ENCODE measurements at places on chromosomes 3 and 15.

GRCh38 chr3:126107203-126107939 lies 23.4 kb upstream of the SLC41A3 start:
- no peaks in the 10 kb centered on the region for H3K36me3 ChIP-seq
- no peak for DNase-seq
- H3K27ac ChIP-seq = no peak overlapping the region
- no peak overlapping the region for H3K4me3 ChIP-seq
- H3K4me1 ChIP-seq = no peaks in the 10 kb centered on the region
- no peaks in the 10 kb centered on the region for H3K27me3 ChIP-seq

DNA sequence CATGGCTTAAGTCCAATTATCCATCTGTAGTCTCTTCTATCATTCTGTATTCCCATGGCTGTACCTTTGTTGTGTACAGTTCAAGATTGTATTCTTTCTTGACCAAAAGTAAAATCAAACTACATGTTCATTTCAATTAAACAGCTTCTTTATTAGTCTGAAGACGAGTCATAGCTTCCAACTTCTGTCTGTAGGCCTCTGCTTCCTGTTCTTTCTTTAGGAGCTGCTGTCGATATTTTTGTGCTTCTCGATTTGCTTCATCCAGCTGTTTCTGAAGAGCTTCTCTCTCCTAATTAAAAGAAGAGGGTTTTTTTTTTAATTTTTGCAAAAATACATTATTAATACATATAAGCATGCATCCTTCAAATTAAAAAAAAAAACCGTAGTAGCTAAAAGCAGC lies 13.0 kb upstream of the HDC start:
- no peak for DNase-seq
- H3K36me3 ChIP-seq = peaks cover 12% of the 10 kb centered on the region
- no peak overlapping the region for H3K4me3 ChIP-seq
- H3K27me3 ChIP-seq = no peaks in the 10 kb centered on the region
- H3K27ac ChIP-seq = peak overlapping the region; percentile 50
- peaks cover 38% of the 10 kb centered on the region for H3K4me1 ChIP-seq

DNA sequence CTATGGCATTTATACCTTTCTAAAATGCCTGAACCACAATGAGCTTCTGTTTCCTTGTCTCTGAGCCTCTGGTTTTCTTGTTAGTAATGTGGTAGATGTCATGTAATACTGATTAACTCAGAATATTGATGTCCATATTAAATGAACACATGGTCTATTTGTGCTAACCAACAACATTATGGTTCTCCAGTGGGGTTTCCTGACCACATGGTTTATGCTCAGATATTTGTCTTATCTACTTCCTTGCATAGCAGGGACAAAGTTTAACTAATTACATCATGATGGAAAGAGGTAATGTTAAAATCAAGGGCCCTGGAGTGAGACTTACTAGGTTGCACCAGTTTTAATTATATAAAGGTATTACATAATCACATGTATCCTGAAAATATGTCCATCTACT lies 62.6 kb upstream of the SCN10A start:
- H3K36me3 ChIP-seq = no peaks in the 10 kb centered on the region
- DNase-seq = no peak
- H3K27ac ChIP-seq = no peak overlapping the region
- peaks cover 4% of the 10 kb centered on the region for H3K27me3 ChIP-seq
- no peak overlapping the region for H3K4me3 ChIP-seq

DNA sequence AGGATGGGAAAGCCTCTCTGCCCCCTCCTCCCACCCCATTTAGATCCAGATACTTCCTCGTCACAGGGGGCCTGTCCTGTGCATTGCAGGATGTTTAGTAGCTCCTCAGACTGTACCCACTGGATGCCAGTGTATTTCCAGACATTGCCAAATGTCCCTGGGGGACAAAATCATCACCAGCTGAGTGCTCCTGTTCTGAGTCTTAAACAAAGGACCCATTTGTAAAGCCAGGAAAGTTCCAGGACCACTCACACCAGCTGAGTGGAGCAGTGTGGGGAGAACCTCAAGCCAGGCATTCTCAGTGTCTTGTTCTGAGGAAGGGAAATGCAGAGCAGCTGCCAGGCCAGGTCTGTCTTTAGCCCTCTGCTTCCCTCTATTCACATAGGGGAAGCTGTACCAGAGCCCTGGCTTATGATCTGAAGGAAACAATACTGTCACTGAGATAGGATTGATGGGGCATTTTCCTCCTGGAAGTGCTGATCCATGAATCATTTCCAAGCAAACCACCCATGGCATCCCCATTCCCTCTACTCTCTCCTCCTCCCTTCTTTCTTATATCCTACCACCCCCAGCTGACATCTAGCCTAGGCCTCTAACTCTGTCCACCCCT lies 67.4 kb upstream of the MEX3B start:
- no peak for DNase-seq
- H3K36me3 ChIP-seq = no peaks in the 10 kb centered on the region
- H3K4me3 ChIP-seq = no peak overlapping the region
- H3K27me3 ChIP-seq = no peaks in the 10 kb centered on the region
- H3K4me1 ChIP-seq = no peaks in the 10 kb centered on the region
- no peak overlapping the region for H3K27ac ChIP-seq

DNA sequence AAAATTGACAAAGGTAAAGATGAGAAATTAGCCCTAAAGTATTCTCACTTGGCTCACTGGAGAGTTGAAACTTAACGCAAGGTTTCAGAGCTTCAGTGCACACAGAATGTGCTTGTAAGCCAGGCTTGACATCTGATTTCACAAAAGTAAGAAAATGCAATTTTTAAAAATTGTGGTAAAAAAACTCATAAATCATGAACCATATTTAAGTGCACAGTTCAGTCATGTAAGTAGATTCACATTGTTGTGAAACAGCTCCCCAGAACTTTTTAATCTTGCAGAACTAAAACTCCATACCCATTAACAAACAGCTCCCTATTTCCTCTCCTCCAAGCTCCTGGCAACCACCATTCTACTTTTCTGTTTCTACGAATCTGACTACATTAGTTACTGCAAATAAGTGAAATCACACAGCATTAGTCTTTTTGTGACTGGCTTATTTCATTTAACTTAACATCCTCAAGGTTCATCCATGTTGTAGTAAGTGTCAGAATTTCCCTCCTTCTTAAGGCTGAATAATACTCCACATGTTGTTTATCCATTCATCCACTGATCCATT lies 14.5 kb downstream of the RTP3 start:
- H3K4me1 ChIP-seq = no peaks in the 10 kb centered on the region
- peaks cover 5% of the 10 kb centered on the region for H3K27me3 ChIP-seq
- H3K4me3 ChIP-seq = no peak overlapping the region
- no peak overlapping the region for H3K27ac ChIP-seq

- DNase-seq = peak; percentile 60
- no peaks in the 10 kb centered on the region for H3K27me3 ChIP-seq
- H3K4me1 ChIP-seq = peaks cover 15% of the 10 kb centered on the region
- peaks cover 3% of the 10 kb centered on the region for H3K36me3 ChIP-seq
- no peak overlapping the region for H3K27ac ChIP-seq
- H3K4me3 ChIP-seq = no peak overlapping the region
Measured at GRCh38 chr3:129827765-129828164, 65.7 kb downstream of the TMCC1 start.

DNA sequence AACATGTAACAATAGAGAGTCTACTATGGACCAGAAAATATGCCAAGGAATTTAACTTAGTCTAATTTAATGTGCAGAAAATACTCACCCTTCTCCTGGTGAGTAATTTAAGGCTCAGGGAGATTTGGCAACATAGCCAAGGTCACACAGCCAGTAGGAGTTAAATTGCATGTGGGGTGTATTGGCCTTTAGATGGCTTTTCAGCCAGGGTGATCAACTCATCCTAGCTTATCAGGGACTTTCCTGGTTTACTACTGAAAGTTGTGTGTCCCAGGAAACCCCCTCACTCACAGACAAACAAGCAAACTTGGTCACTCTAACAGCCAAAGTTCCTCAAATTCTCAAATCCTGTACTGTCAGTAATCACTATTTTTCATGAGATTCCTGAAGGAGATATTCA lies 2.6 kb upstream of the SLC9A9 start:
- DNase-seq = no peak
- no peaks in the 10 kb centered on the region for H3K27me3 ChIP-seq
- H3K36me3 ChIP-seq = no peaks in the 10 kb centered on the region
- H3K27ac ChIP-seq = no peak overlapping the region
- H3K4me1 ChIP-seq = peaks cover 57% of the 10 kb centered on the region

DNA sequence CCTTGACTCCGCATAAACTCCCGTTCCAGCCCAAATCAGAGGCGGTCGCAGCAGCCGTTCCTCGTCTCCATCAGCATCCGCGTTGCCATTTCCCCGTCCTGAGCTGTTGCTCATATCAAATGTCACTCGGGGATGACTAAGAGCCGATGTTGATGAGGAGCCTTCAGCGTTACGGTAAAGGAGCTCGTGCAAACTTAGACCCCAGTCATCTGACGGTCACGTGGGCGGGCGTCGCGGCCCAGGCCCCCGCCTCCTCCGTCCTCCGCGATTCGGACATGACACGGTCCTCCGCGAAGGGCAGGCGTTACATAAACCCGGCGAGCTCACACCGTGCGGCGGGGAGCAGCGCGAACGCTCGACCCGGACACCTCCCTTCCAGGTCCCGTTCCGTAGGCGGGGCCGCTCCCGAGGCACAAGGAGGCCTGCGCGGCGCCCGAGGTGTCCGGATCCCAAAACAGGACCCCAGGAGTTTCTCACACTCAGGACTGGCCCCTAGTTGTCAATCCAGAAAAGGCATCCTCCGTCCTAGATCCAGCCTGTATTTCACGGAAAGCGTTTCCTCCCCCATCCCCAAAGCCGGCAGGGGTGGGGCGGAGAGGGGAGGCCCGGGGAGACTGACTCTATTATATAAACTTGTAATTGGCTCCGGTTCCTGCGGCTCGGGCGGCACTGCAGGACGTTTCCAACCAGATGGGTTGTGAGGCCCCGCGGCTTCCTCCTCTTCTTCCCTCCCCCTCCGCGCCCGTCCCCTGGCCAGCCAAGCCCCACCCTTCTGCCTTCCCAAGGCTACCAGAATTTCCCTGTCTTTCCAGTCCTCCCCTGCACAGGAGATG lies 100.0 kb upstream of the IGF1R start:
- no peak overlapping the region for H3K27ac ChIP-seq
- H3K27me3 ChIP-seq = peaks cover 47% of the 10 kb centered on the region
- peak; percentile 67 for DNase-seq
- H3K4me3 ChIP-seq = peak overlapping the region; percentile 73
- H3K36me3 ChIP-seq = no peaks in the 10 kb centered on the region
- H3K4me1 ChIP-seq = peaks cover 14% of the 10 kb centered on the region

DNA sequence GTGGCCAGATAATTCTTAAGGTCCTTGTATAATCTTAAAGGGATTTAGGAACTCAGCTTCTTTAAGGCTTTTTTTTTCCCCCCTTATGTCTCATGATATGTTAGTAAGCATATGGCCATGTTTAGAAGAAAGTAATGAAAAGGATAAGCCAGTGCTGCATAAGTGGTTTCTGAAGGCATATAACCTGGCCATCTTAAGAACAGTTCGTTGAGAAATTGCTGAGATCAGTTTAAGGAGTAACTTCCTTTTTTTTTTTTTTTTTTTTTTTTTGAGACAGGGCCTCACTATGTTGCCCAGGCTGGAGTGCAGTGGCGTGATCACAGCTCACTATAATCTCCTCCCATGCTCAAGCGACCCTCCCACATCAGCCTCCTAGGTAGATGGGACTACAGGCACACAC lies 51.7 kb downstream of the UBE2E2 start:
- H3K36me3 ChIP-seq = no peaks in the 10 kb centered on the region
- no peaks in the 10 kb centered on the region for H3K4me1 ChIP-seq

DNA sequence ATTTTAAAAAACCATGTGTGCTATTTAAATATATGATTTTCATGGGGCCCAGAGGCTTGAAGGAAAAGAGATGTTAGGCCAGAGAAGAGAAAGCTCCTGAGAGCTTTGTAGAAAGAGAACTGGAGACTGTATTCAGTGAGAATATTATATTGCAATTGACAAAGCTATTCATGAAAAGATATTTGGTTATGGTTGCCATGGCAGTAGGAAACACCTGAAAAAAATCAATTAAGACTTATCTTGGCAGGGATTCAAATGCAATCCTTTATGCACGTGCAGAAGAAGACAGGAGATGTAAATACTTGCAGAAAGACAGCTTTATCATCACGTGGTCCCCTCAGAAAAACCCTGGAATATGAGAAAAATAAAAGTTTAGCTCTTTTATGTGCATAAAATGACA lies 636.0 kb upstream of the TBL1XR1 start:
- H3K36me3 ChIP-seq = no peaks in the 10 kb centered on the region
- no peak for DNase-seq
- H3K4me3 ChIP-seq = no peak overlapping the region
- H3K4me1 ChIP-seq = peaks cover 3% of the 10 kb centered on the region
- no peak overlapping the region for H3K27ac ChIP-seq

DNA sequence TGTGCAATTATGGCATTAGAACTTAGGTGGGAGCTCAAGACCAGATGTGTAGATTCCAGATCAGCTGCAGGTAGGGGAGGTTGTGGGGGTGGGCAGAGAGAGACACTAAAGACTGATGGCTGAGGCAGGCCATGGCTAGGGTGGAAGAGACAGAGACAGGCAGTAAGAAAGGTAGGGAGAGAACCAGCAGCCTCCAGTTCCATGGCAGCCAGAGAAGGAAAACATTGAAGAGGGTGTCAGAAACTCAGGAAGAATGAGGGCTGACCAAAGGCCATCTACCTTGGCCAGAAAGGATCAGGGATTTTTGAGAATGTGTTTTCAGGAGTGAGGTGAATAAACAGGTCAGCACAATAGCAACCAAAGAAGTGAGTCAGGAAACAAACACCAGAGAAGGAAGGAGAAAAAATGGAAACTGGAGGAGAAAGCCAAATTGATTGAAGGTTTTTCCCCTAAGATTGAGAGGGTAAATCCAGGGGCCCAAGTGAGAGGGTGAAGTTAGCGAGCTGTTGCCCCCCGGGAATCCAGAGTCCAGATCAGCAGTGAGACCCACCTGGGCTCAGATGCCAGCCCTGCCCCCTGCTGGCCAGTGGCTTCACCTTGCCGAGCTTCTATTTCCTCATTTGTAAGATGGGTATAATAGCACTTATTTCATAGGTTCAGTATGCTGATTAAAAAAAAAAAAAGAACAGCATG lies 41.0 kb downstream of the ABHD2 start:
- DNase-seq = peak; percentile 68
- H3K27me3 ChIP-seq = no peaks in the 10 kb centered on the region
- no peak overlapping the region for H3K27ac ChIP-seq
- peaks cover 29% of the 10 kb centered on the region for H3K4me1 ChIP-seq

DNA sequence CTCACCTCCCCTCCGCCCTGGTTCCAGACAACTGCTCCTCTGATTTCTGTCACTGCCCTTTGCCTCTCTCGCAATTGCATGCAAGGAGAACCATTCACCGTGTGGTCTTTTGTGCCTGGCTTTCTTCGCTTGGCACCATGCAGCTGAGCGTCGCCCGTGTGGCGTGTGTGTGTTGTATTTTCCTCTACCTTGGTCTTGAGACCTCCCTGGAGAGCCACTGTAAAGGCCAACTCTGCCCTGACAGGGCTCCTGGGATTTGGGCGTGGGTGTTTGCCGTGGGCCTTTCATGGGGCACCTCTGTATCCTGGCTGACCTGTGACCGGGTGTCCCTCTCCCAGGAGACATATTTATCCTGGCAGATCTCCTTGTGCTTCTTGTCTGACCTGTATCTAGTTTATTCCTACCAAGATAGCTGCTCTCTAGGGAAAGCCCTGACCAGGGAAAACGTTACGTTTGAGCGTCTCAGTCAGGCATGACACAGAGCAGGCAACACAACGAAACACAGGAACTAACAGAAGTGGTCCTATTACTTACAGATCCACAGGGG lies 2.0 kb upstream of the PIGZ start:
- no peak for DNase-seq
- peak overlapping the region; percentile 58 for H3K4me3 ChIP-seq
- peaks cover 12% of the 10 kb centered on the region for H3K27me3 ChIP-seq
- H3K27ac ChIP-seq = no peak overlapping the region
- peaks cover 12% of the 10 kb centered on the region for H3K4me1 ChIP-seq

- H3K36me3 ChIP-seq = peaks cover 13% of the 10 kb centered on the region
- peaks cover 2% of the 10 kb centered on the region for H3K27me3 ChIP-seq
- H3K4me1 ChIP-seq = peaks cover 28% of the 10 kb centered on the region
- H3K27ac ChIP-seq = peak overlapping the region; percentile 94
Measured at GRCh38 chr3:120742849-120743365, 363 bp downstream of the GTF2E1 start.
